RCC 7860 (cell line): ENCODE measurements at places on chromosomes 16 and 17.

DNA sequence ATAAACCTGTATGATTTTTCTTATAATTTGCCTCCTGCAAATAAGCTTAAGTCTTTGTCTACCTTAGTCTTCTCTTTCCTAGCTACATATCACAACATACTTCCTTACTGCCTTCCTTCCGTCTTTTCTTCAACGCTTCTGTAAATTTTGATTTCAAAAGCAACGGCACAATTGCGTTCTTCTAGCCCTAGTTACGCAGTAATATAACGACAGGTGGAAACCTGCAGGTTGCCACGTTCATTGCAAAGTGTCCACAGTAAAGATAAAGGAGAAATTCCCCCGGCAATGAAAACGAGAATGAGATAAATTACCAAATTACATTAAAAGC, 546 bp upstream of the PSMD7 start:
- DNase-seq, result no peak

GRCh38 chr16:76535-77272, 1.3 kb upstream of the MPG start:
- DNase-seq, result peak; percentile 72

DNA sequence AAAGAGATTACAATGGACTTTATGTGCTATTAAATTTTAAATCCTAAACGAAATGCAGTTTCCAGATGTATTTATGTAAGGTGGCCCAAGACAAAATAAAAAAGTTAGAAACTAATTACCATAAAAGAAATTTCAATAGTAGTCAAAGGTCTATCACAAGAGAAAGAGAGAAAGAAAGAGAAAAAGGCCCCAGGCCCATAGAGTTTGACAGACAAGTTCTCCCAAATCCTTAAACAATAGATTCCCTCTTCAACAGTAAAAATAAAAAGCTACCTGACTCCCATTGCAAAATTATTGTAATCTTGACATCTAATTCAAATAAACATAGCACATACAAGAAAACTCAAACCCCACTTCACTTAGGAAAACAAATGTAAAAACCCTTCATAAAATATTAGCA, 8.6 kb upstream of the ERCC4 start:
- no peak for DNase-seq

DNA sequence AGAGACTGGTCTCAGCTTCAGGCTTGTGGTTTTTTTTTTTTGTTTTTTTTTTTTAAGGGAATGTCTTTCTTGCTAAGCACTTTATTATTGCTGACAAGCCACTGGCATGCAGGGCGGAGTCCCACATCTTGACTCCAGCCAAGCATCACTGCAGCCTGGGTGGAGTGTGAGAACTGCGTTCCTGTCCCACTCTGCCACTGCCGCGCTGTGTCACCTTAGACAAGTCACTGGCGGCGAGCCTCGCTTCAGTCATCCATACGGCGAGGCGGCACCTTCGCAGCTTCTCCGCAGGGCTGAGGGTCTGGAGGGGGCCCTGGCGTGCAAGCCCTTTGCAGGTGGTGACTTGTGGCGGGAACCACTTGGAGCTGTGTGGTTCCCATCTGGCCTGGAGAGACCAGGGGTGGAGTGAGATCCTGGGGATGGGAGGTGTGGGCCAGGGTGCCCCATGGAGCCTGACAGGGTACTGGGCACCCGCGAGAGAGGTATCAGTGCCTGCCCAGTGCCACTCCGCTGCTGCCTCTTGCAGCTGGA, 99.1 kb upstream of the CIBAR2 start:
- DNase-seq, result no peak

GRCh38 chr16:85225257-85225656, 113.0 kb upstream of the CIBAR2 start:
- DNase-seq, result no peak

- no peak for DNase-seq
Observed at GRCh38 chr17:14152721-14153120, 83.4 kb downstream of the COX10 start.
